ENCODE measurements at places on chromosomes 6 and 20.
A peak's percentile ranks its signal among the peaks of the same experiment; 100 is the strongest.

- peaks cover 56% of the 10 kb centered on the region for H3K4me1 ChIP-seq
- DNase-seq: no peak
- no peaks in the 10 kb centered on the region for H3K36me3 ChIP-seq
- H3K27ac ChIP-seq: no peak overlapping the region
These were observed 81.2 kb downstream of the UNC5CL start for GRCh38 chr6:40957616-40958492.

- no peaks in the 10 kb centered on the region for H3K4me1 ChIP-seq
- DNase-seq: no peak
- H3K27ac ChIP-seq: no peak overlapping the region
- H3K27me3 ChIP-seq: no peaks in the 10 kb centered on the region
- H3K36me3 ChIP-seq: peaks cover 17% of the 10 kb centered on the region
These were observed 37.6 kb downstream of the NDUFAF5 start for GRCh38 chr20:13822459-13822858.

DNA sequence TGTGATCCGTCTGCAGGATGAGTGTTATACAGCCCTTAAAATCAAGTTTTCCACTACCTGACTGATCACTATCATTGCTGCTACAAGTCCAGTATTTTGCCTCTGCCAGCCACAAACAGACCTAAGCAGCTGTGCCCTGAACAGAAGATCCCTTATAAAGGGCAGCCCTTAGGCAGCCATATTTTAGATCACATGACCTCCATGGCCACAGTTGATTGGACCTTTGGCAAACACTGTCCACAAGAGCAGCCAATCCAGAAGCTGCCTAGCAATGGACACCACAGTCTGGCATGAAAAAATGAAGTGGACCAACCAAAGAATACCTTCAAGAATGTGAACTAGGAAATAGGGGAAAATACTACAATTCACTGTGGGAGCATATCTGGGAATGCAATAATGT is 50.8 kb downstream of the MC3R start:
- H3K4me3 ChIP-seq: no peak overlapping the region
- H3K36me3 ChIP-seq: no peaks in the 10 kb centered on the region
- no peaks in the 10 kb centered on the region for H3K4me1 ChIP-seq
- H3K27ac ChIP-seq: no peak overlapping the region
- peaks cover 24% of the 10 kb centered on the region for H3K27me3 ChIP-seq

- peaks cover 23% of the 10 kb centered on the region for H3K27me3 ChIP-seq
- no peaks in the 10 kb centered on the region for H3K4me1 ChIP-seq
- DNase-seq: no peak
- no peaks in the 10 kb centered on the region for H3K36me3 ChIP-seq
- H3K27ac ChIP-seq: no peak overlapping the region
These were observed 227.6 kb downstream of the BMP7 start for GRCh38 chr20:57038608-57039440.

- H3K4me1 ChIP-seq: no peaks in the 10 kb centered on the region
- no peaks in the 10 kb centered on the region for H3K36me3 ChIP-seq
- H3K4me3 ChIP-seq: no peak overlapping the region
- no peak overlapping the region for H3K27ac ChIP-seq
- H3K27me3 ChIP-seq: no peaks in the 10 kb centered on the region
These were observed 187.2 kb upstream of the SOX4 start for GRCh38 chr6:21406316-21406715.

DNA sequence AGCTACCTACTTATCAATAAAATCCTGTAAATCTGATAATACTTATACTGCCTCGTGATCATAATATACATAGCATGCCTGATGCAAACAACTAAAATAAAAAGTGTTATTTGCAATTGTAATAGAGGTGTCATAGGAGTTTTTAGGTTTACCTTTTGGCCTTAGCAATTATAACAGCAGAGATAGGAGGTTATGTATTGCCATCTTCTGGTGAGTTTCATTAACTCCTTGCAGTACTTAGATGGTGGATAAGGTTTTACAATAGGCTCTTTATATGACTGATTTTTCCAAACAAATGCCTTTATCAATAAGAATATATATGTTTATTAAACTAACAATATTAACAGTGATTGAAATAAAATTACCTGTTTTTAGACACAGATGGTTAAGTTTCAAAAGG is 27.8 kb upstream of the MYCT1 start:
- no peak overlapping the region for H3K27ac ChIP-seq
- H3K4me3 ChIP-seq: no peak overlapping the region
- peak; percentile 41 for DNase-seq
- no peaks in the 10 kb centered on the region for H3K4me1 ChIP-seq
- no peaks in the 10 kb centered on the region for H3K27me3 ChIP-seq
- no peaks in the 10 kb centered on the region for H3K36me3 ChIP-seq

DNA sequence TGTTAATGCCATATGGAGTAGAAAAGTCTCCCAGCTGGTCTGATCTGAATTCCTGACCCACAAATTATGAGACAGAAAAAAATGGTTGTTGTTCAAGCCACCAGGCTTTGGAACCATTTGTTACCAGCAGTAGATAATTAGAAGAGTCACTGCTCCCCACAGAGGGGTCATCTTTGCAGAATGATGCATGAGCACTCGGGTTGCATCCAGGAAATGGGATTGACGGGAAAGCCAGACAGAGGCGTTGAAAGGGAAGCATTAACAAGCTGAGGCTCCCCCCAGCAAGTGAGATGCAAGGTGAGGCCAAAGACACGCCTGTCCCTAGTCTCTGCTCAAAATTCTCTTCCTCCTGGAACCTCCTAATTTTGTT is 182.5 kb downstream of the SYNDIG1 start:
- no peaks in the 10 kb centered on the region for H3K27me3 ChIP-seq
- H3K4me3 ChIP-seq: no peak overlapping the region
- DNase-seq: no peak

DNA sequence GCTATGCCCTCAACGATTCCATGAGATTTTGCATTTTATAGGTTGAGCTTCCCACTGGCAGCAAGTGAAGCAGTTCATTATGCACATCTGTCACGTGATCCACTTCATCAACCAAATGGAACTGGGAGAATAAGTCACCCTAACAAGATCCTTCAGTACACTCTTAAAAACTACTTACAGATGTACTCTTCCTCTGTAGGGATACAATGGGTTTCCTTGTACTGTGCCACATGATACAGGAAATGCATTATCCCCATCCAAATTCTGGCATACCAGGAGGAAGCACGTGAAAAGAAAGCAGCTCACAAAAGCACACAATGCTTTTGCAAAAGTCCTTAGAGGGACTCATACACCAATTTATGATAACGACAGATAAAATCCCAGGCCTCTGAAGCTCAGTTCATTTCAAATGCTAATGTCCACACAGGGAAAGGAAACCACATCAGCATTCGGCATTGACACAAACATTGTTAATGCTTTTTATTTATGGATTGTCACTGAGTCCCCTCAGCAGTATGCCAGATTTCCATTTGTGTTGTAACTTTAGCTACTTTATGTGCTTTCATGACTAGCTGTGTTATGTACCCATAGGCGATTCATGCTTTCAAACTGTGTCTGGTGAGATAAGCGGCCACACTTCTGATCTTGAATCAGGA is 58.1 kb upstream of the REV3L start:
- DNase-seq: peak; percentile 56
- peak overlapping the region; percentile 15 for H3K4me3 ChIP-seq
- no peaks in the 10 kb centered on the region for H3K36me3 ChIP-seq
- H3K27me3 ChIP-seq: no peaks in the 10 kb centered on the region

DNA sequence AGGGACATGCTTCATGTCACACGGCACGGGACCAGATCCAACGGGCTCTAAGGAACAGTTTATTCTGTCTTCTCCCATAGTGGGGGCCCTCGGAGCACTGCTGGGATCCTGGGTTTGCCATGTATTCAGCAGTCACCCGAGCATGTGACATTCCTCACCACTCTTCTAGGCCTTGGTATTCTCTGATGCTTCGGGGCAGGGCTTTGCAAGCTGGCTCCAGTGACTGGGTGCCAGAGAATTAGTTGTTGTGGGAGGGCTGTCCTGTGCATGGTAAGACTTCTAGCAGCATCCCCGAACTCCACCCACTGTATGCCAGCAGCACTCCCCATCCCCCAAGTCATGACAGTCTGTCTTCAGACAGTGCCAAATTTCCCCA is 5.4 kb downstream of the CCN5 start:
- no peak overlapping the region for H3K4me3 ChIP-seq
- H3K36me3 ChIP-seq: no peaks in the 10 kb centered on the region
- H3K27me3 ChIP-seq: peaks cover 72% of the 10 kb centered on the region
- H3K4me1 ChIP-seq: no peaks in the 10 kb centered on the region

- no peaks in the 10 kb centered on the region for H3K36me3 ChIP-seq
- H3K27ac ChIP-seq: no peak overlapping the region
- no peak overlapping the region for H3K4me3 ChIP-seq
These were observed 111.3 kb downstream of the TMEM170B start for GRCh38 chr6:11648889-11649288.

DNA sequence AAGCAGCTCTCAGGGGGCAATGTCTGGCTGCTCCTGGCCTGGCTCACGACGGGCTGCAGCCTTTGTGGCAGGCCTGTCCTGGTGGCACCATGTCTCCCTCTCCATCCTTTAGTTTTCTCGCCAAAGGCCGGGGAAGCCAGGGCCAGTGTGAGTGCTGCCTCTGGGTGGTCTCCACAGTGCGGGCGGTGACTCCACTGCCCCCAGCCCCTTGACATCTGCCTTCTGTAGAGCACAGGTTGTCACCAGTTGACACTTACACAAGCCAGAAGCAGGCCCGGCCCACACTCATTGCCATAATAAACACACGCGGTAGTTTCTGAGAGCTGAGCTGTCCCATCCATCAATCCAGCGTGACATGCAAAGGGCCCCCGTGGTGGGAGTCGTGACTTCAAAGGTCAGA is 219.5 kb downstream of the TFAP2C start:
- no peak for DNase-seq
- no peak overlapping the region for H3K4me3 ChIP-seq
- H3K27me3 ChIP-seq: peaks cover 6% of the 10 kb centered on the region

DNA sequence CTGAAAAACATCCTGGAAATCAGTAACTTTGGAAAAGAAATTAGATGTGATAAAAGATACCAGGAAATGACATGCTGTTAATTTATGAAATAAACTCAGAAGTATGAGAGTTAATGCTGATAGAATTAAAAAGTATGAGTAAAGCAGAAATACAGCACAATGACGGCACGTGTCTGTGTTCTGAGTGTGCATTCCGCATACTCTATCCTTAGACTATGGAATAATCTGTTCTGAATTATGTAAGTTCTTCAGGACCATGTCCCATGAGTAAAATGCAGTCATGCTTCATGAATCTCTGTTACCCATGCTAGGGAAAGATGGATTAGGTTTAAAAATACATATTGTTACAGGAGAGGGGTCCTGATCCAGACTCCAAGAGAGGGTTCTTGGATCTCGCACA is 21.7 kb downstream of the HECA start:
- H3K27ac ChIP-seq: no peak overlapping the region
- H3K4me3 ChIP-seq: no peak overlapping the region

DNA sequence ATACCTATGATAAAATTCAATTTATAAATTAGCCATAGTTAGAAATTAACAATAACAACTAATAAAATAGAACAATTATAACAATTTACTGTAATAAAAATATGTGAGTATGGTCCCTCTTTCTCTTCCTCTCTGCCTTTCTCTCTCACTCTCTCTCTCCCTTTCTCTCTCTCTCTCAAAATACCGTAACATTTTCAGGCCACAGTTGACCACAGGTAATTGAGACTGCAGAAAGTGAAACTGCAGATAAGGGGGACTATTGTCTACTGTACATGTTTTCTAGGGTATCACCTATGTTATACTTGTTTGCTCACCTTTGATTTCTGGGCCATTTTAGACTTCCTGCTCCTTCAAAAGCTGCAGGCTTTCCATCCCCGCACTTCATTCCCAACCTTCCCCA is 46.8 kb downstream of the LY86 start:
- no peak for DNase-seq
- H3K4me1 ChIP-seq: no peaks in the 10 kb centered on the region
- no peaks in the 10 kb centered on the region for H3K36me3 ChIP-seq
- no peaks in the 10 kb centered on the region for H3K27me3 ChIP-seq
- H3K4me3 ChIP-seq: no peak overlapping the region

- no peaks in the 10 kb centered on the region for H3K27me3 ChIP-seq
- no peak overlapping the region for H3K4me3 ChIP-seq
- no peak for DNase-seq
- H3K27ac ChIP-seq: no peak overlapping the region
These were observed 1.0 kb upstream of the TOMM34 start for GRCh38 chr20:44961011-44961869.

GRCh38 chr6:39076623-39077535 is 28.3 kb downstream of the GLP1R start:
- H3K36me3 ChIP-seq: no peaks in the 10 kb centered on the region
- no peak overlapping the region for H3K27ac ChIP-seq
- no peak for DNase-seq
- no peak overlapping the region for H3K4me3 ChIP-seq
- H3K27me3 ChIP-seq: peaks cover 19% of the 10 kb centered on the region

GRCh38 chr20:45067087-45067486 is 33.8 kb downstream of the KCNS1 start:
- H3K36me3 ChIP-seq: peaks cover 3% of the 10 kb centered on the region
- no peak overlapping the region for H3K4me3 ChIP-seq
- no peak for DNase-seq
- H3K27ac ChIP-seq: no peak overlapping the region
- H3K27me3 ChIP-seq: no peaks in the 10 kb centered on the region
- H3K4me1 ChIP-seq: no peaks in the 10 kb centered on the region

DNA sequence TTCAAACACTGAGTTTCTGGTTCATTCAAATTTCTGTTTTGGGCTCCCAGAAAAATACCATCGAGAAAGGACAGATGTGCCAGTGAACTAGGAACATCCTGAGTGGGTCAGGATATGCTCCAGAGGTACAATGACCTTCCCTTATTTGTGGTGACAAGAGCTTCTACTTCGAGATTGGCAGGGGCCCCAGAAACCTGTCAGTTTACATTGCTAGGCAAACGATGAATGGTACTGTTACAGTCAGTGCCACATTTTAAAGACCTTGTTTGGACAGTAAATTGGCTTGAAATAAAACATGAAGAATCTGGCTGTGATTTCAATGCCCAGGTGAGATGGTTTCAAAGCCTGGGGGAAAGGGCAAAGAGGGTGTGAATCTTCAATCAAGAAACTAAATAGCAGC is 454.5 kb upstream of the ID4 start:
- no peaks in the 10 kb centered on the region for H3K4me1 ChIP-seq
- H3K27me3 ChIP-seq: no peaks in the 10 kb centered on the region
- no peaks in the 10 kb centered on the region for H3K36me3 ChIP-seq
- no peak overlapping the region for H3K27ac ChIP-seq
- DNase-seq: no peak
